Lung (tissue), 17 donors: ENCODE measurements at places on chromosomes 7 and 10. TPM values are rescaled to one million over a fixed set of nuclear protein-coding genes. Genes with fewer than 3 reads are reported as not detected.

GRCh38 chr7:105920766-105921165 lies 42.3 kb upstream of the CDHR3 start:
- no peak for DNase-seq
- H3K27ac ChIP-seq, result no peak overlapping the region
- H3K27me3 ChIP-seq, result no peaks in the 10 kb centered on the region

DNA sequence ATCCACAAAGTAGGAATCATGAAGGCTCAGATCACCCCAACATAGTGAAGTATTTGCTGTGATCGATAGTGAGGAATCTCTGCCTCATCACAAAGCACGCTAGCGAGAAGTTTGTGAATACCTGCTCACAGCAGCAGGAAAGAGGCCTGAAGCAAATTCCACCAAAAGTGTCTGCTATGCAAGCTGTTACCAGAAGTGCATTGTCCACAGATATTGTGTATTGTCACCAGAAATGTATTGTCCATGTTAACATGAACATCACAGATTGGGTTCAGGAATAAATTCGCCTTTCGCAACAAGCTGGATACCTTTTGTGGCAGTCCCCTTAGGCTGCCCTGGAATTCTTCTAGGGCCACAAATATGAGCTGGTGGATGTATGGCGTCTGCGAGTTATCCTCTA lies 127.9 kb downstream of the MARCHF5 start:
- H3K27ac ChIP-seq, result no peak overlapping the region
- no peaks in the 10 kb centered on the region for H3K36me3 ChIP-seq
- no peak for DNase-seq
- H3K4me1 ChIP-seq, result no peaks in the 10 kb centered on the region

FAM24B gene
- total RNA-seq, result 3.0 TPM

DNA sequence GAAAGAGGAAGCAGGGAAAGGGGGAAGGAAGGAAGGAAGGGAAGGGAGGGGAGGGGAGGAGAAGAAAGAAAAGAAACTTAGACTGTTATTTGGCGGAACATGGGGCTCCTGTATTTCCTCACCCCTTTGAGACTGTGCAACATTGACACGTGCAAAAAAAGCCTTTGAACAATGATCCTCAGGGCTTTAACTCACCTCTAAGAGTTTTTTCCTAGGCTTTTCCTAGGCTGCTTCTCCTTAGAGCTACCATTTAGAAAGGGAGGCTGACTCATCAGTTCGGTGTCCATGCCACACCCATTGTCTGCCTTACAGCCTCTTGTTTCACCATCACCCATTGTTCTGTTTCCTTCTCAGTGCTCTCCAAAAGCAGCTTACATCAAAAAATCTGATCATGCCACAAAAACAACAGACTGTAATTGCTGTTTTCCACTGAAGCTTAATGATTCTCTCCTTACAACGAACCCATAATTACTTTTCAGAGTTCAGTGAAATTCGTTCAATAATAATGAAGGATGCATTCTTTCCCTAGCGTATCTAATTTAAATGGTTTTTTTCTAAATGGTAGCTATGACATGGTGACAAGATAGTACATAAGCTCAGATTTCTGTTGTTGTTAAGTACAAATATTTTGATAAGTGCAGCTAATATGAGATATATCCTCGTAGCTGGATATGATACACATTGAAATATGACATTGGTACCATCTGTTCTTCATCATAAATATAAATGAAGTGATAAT lies 90.8 kb downstream of the PRLHR start:
- H3K4me3 ChIP-seq, result no peak overlapping the region
- no peak overlapping the region for H3K27ac ChIP-seq
- H3K36me3 ChIP-seq, result no peaks in the 10 kb centered on the region
- no peaks in the 10 kb centered on the region for H3K27me3 ChIP-seq

DNA sequence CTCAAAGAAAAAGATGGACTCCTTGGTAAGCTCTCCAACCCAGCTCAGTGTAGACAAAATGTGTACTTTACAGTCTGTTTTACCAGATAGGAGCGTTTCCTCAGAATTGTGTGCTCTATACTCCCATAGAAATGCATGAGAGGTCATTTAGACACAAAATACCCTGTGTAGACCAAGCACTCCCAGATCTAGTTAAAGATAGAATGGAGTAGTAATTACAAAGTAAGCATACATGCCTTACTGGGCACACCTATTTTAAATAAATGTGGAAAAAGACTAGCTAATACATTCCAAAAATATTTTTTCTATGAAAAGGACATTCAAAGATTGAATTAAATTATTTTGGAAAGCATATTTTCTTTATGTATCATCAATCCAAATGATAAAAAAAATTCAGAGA lies 271.9 kb upstream of the DGKB start:
- no peaks in the 10 kb centered on the region for H3K4me1 ChIP-seq
- H3K4me3 ChIP-seq, result no peak overlapping the region
- no peaks in the 10 kb centered on the region for H3K27me3 ChIP-seq
- no peaks in the 10 kb centered on the region for H3K36me3 ChIP-seq

- no peaks in the 10 kb centered on the region for H3K36me3 ChIP-seq
- H3K27me3 ChIP-seq, result no peaks in the 10 kb centered on the region
- no peak for DNase-seq
- H3K4me1 ChIP-seq, result no peaks in the 10 kb centered on the region
- H3K27ac ChIP-seq, result no peak overlapping the region
Measured at GRCh38 chr10:21423850-21424249, 101.6 kb downstream of the SKIDA1 start.

MINDY3 gene
- total RNA-seq, result 20.4 TPM

PPP1R17 gene
- not detected for total RNA-seq

GRCh38 chr7:4083513-4083912 lies 598.6 kb upstream of the FOXK1 start:
- no peaks in the 10 kb centered on the region for H3K4me1 ChIP-seq
- no peak overlapping the region for H3K4me3 ChIP-seq
- H3K27me3 ChIP-seq, result no peaks in the 10 kb centered on the region
- no peaks in the 10 kb centered on the region for H3K36me3 ChIP-seq
- no peak overlapping the region for H3K27ac ChIP-seq
- no peak for DNase-seq
